ENCODE measurements at places on chromosomes 13 and 19.

DNA sequence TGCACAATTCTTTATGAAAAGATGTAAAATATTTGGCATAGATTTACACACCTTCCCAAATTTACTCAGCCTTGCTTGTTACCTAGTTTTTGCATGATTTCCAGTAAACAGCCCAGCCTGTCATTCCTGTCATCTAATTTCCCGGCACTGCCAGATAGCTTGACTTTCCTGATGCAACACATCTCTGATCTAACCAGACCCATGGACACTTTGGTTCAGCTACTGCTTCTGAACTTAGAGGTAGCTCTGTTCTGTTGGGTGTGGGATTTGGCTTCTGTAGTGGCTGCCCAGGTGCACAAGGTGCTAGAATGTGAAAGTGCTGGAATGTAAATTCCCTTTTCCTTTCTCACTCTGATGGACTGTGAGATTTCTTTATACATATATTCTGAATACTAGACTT lies 1033.5 kb downstream of the SLITRK1 start:
- DNase-seq = no peak

DNA sequence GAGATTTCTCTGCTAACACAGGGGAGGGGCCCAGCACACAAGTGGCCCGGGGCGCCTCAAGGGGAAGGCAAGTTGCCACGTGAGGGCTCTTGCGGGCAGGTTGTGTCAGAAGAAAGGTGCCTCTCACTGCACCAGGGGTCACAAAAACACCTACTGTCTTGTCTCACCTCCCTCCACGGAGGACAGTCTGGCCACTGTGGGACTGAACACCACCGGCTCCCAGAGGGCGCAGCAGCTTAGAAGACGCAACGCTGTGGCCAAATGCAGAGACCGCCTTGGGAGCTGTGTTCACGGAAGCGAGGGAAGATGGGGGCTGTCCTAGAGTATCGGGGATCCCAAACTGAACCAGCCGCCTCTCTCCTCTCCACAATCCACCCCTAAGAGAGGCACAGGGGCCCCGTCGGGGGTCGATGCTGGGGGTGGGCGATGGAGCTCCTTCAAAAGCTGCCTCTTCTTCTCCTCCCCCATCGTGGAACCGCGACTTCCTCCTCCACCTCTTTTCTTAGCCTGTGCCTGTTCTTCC lies 177.5 kb downstream of the FOXO1 start:
- no peak for DNase-seq

DNA sequence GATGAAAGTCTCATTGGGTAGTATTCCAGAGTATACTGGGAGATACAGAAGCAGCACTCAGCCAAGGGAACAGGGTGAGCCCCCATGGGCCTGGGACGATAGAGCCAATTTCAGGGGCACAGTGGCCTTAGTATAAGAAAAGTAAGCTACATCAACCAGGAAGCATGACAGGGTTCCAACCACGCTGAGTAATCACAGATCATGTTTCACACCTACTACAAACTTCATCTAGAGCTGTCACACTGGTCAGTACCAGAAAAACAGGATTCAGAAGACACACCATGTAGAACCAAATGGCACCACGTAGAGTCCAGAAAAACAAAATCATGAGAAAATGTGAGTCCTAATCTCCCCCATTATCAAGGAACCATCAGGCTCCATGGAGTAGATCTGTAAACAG lies 1292.4 kb upstream of the MIR17HG start:
- DNase-seq = no peak

DNA sequence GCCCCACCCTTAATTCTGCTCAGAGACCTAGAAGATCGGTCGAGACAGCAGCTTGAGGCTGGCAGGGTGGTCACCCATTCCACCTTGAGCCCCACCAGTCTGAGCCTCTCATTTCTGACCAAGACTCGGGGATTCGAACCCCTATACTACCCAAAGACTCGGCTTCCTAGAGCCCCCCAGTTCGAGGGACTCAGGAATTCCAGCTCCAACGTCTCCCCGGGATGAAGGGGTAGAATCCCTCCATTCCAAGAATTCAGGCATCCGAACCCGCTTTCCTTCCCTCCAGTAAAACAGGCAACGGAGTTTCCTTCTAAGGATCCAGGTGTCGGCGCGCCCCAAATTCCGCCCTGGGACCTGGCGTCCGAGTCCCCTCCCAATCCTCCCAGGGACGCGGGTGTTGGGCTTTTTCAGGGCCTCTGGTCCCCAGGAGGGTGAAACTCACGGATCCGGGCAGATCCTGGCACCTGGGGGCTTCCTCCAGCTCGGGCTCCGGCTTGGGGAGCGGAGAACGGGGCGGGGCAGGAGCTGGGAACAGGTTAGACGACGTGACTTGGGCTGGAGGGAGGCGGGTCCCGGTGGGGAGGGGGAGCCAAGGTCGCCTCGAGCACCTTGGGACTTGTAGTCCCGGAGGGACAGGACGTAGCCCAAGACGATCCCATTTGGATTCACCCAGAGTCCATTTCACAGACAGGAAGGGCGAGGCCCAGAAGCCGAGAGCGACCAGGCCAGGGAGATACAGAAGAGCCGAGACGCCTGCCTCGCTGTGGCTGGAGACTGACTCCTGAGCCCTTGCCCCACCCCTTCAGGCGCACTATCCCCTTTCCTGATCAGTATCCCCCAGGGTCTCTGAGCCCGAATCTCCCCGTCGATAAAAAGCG lies at the start of gene PPP1R13L:
TSS of gene PPP1R13L (minus strand) at position 513 of the 878 bp plus-strand sequence. CDS start 6,751 bp downstream, outside the sequence.
- no peak for DNase-seq

GRCh38 chr19:40718774-40719391 lies 2.0 kb downstream of the ITPKC start:
- DNase-seq = no peak

DNA sequence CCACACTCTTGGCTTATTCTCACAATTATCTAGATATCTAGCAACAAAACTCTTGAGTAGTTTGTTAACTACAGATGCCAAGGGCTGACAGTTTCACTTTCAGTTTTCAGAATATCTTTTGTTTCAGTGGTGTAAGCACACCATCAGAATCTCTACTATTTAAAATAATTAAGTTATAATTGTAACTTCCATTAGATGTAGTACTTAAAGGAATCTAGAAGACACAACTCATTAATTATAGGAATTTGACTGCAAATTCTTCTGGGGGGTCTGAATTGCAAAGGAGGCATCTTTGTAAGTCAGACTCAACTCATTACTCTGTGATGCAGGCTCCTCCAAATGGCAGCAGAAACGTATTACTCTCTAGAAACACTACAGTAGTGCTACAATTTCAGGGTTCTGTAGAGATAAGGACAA lies 44.9 kb upstream of the USPL1 start:
- DNase-seq = no peak

DNA sequence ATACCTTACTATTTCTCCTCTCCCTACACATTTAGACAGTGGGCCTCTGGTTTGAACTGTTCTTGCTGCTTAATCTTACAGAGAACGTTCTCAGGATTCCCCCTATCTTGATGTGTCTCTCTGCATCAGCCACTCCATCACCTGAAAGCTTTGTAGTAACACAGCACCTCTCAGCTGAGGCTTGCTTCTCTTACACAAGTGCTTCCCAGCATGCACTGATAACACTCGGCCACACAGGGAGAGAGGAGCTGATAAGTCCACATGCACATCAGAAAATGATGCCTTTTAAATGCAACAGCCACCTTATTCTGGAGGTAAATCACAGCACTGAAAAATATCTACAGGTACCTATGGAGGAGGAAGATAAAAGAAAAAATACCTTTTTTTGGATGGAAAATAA lies 192.2 kb upstream of the TSHZ3 start:
- DNase-seq = no peak

DNA sequence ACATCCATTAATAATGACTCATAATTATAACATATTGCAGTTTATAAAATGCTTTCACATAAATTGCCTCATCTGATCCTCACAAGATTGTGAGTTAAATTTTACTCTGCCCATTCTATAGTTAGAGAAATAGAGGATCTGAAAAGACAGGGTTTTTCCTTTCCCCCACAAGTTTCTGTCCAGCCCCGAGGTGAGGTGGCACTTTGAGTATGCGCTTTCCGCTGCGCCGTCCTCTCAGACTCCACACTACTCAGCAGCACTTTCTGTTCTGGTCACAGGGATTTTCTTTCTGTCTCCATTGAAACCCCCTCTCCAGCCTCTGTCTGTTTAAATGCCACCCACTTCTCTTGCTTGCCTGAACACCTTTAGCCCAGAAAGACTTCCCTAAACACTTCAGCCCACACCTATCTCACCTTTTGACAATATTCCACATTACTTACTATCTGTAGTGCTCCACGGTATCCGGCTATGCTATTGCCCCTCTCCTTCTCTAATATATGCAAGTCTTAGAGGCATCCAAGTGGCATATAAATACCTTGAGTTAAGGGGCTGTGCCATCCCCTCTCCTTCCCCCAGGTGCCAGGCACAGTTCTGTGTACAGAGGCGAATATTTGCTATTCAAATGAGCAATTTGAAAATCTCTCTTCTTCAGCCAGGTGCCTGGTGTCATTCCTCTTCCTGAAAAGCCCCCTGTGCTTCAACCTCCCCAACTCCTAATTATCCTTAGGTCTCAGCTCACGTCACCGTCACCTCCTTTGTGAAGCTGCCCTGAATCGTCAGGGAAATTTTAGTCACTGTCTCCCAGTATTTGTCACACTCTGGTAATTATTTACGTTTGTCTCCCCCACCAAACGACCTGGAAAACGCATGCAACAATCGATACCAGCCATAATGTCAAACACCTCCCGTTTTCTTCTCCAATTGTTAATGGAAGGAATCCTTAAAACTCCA lies 268.7 kb downstream of the NHLRC3 start:
- DNase-seq = no peak

- DNase-seq = no peak
These were observed 106.8 kb downstream of the DHRS12 start for GRCh38 chr13:51697181-51697580.

GRCh38 chr13:98339684-98340425 lies 162.8 kb upstream of the RNF113B start:
- DNase-seq = no peak

- DNase-seq = no peak
These were observed 255.9 kb upstream of the SOX21 start for GRCh38 chr13:94968040-94968756.

- DNase-seq = no peak
These were observed 202.0 kb downstream of the TSHZ3 start for GRCh38 chr19:31147234-31147633.

DNA sequence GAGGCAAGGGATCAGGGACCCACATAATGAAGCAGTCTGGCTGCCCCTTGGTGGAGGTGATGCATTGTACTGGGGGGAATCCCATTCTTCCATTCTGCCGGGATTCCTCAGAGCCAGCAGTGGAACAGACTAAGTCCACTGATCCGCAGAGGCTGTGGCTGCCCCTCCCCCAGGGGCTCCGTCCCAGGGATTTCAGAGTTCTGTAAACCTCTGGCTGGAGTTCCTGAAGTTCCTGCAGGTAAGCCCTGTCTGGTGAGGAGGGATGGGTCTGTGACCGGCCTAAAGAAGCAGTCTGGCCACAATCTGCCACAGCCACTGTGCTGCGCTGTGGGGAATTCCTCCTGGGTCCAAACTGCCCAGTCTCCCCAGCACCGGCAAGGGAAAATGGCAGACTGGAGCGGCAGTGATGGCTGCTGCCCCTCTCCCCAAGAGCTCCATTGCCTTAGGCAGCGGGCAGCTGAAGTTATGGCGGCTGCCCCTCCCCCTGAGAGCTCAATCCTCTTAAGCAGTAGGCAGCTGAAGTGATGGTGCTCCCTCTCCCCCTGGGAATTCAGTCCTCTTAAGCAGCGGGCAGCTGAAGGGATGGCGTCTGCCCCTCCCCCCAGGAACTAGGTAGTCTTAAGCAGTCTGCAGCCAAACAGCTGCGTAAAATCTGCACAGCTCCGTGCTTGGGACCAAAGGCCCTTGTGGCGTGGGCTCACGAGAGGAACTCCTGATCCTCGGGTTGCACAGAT lies 155.7 kb downstream of the PCDH17 start:
- DNase-seq = no peak

GRCh38 chr13:38024431-38024830 lies 154.9 kb upstream of the TRPC4 start:
- no peak for DNase-seq

DNA sequence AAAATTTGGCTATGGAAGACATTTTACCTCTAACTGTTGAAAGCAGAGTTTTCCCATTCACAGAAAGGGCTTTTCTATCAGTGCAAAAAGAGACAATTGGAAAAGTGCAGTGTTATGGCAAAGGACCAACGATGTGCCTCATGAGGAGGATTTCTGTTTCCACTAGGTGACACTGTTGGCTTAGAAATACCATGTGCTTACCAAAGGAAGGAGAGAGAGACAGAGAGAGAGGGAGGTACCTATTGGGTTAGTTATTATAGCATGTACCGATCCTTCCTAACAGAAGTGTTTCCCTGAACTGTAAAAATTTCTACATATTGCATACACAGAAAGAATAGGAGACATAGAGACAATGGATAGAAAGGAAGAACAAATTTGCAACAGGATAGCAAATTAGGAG lies 23.9 kb upstream of the PSG4 start:
- DNase-seq = no peak

DNA sequence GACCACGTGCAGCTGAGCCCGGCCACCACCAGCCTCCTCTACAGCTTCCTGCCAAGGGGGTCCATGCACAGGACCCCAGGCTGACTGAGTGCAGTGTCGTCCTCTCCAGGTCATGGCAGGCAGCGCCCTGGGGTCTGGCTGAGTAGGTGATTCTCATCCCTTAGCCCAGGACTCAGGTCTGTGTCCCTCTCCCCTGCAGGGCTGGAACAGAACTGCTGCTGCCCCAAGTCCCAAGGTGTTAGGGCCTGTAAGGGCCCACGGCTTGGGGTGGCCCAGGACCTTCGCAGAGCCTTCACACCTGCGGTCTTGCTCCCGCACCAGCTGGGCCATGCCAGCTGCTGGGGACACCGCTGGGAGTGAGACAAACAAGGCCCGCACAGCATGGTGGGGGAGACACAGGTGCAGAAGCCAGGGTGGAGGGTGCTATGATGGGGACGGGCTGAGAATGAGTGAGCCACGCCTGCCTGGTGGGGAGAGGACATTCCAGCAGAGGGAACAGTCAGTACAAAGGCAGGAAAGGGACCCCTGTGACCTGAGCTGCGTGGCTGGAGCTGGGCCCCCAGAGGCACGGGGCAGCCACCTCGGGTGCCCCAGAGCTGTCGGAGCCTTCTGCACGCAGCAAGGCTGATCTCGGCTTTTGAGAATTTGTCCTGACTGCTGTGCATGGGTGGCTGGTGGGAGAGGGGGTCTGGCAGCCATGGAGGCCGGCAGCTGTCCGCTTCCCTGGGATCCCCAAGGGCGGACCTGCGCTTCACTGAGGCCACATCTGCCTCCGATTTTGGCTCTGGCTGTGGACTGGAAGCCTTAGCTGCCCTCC lies 11.9 kb downstream of the PLEKHF1 start:
- no peak for DNase-seq

DNA sequence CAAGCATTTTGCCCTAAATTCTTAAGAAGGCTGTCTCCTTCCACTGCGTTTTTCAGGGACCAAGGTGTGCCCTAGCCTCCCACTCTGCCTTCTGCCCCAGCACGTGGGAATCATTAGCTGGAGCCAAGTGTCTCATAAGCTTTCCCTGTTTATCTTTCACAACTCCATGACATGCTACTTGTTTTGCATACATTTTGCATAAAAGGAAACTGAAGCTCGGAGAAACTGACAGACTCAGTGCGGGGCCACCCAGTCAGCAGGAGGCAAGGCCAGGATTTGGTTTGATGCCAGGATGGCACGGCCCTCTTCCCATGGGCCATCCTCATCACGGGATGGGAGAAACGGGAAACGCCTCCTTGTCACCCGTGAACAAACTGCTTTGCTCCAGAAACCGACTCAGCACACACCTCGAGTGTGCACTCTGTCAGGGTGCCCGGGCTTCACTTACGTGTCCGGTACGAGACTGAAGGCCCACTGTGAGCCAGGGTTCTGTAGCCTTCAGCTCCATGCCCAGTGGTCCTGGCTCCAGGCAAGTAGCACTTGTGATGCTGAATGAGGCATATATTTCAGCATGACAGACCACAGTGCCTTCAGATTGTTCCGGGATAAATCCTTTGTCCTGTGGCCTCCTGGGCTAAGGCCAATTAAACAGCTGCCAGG lies 9.6 kb downstream of the CEBPA start:
- DNase-seq = no peak
